Right ventricle myocardium inferior (tissue), 1 donor: ENCODE measurements at places on chromosomes 7 and 10.

DNA sequence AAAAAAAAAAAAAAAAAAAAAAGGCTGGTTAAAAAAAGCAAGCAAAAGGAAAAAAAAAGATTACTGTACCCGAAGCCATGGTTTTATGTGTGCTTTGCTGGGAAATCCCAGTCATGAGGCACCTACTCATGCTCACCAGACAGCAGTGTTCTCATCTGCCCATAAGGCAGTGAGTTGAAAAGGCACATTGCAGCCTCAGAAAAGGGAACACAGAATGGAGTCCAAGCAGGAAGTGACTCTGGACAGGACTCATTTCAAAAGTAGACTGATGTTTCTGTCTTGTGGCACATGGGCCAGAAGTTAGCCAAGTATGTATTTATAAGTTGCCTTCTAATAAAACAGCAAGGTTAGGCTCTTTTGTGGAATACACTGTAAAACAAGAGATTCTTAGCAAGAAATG is 40.2 kb downstream of the PDSS1 start:
- DNase-seq = no peak

DNA sequence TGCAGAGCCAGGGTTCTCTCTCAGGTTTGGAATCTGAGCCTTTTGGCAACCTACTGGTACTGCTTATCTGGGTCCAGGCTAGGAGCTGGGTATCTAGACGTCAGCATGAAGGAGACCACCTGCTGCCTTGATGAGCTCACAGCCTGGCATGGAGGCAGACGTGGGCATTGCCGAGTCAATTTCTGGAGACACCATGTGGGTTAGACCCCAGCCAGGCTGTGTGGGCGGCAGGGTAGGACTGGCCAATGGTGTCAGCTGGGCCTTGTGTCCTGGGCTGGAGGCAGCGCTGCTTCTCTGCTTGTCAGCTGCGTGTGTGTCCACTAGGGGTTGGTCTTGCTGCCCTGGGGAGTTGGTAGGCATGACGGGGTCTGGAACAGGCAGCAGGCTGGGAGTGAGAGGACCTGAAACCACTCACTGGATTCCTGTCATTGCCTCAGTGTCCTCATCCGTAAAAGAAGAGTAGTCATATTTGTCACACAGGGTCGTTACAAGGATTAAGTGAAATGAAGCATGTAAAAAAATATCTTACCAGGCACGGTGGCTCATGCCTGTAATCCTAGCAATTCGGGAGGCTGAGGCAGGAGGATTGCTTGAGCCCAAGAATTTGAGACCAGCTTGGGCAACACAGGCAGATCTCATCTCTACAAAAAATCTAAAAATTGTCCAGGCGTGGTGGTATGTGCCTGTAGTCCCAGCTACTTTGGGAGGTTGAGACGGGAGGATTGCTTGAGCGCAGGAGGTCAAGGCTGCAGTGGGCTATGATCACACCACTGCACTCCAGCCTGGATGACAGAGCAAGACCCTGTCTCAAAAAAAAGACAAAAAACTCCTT is 31.7 kb upstream of the ANKRD2 start:
- no peak for DNase-seq

GRCh38 chr10:34918060-34918775 is 103.1 kb upstream of the PARD3 start:
- DNase-seq = no peak

DNA sequence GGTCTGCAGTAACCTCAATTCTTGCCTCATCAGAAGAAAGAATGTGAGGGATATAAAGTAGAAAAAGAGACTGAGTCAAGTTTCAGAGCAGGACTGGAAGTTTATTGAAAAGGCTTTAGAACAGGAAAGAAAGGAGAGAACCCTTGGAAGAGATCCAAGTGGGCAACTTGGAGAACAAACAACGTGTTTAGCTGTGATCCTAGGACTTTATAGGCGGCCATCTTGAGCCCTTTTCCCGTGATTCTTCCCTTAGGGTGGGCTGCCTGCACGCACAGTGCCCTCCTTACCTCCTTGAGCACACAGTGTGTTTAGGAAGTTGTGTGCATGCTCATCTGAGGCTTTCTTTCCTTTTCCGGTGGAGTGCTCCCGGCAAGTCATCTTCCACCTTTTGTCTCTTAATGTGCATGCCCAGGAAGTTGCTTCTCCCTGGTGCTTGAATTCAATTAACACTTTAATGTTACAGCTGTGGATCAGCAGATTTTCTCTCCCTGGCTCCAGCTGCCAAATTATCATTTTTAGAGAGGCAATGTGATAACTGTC is 59.8 kb downstream of the ENTPD1 start:
- no peak for DNase-seq

DNA sequence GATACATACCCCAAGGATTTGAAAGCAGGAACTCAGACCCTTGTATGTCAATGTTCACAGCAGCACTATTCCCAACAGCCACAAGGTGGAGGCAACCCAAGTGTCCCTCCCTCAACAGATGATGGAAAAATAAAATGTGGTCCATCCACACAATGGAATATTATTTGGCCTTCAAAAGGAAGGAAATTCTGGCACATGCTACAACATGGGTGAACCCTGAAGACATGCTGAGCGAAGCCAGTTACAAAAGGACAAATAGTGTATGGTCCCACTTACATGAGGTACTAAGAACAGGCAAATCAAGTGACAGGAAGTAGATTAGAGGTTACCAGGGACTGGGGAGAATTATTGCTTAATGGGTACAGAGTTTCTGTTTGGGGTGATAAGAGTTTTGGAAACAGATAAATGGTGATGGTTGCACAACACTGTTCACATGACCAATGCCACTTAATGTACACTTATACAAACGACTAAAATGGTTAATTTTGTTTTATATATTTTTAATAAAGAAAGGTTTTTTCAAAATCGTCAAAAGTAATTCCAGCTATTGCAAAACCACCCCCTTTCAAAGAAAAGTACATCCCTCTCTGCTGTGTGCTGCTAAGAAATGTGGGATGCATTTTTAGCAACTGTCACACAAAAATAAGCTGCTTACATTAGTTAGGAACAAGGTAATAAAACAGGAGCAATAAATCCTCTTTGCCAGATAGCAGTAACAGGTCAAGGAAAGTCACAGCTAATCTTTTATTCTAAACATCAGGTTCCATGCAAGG is 85.7 kb downstream of the GRB10 start:
- DNase-seq = no peak

- DNase-seq = no peak
These were observed 145.6 kb downstream of the GLCCI1 start for GRCh38 chr7:8114175-8114574.

DNA sequence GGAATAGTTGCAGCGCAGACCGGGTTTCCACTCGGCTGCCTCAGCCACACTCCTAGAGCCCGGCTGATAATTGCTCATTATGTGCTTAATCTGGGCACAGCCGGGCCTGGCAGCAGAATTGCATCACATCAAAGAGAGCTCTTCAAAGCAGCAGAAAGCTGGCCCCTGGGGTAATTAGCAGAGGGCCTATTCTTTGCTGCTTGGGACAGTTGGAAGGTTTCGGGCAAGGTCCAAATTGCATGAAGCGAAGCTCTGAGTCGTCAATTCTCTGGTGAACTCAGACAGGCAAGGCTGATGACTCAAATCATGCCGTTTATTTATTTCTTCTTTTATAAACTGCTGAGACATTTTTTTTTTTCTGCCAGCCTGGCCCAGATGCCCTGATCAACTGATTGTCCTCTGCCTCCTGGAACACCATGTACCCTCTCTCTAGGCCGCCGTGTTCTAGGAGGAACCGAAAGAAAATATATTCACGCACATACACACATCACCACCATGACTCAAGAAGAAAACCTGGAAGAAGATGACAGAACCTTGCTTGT is 242.2 kb downstream of the RAB11FIP2 start:
- DNase-seq = no peak

GRCh38 chr10:103727546-103727963 is 127.8 kb downstream of the SH3PXD2A start:
- no peak for DNase-seq

DNA sequence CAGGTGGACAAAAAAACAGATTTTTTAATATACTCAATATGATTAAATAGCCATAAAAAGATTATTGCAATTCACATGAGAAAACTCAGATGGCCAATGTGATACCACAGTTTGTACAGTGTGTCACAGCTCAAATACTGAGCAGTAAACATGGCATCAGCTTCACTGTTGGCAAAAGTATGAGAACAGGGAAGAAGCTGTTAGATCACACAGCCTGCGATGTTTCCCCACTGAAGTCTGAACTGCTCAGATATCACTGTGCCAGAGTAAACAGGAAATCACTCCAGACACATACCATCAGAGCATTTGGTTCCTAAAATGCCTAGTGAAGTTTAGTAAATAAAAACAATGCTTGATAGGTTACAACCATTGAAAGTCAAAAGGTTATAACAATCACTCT is 347.8 kb downstream of the ETV1 start:
- DNase-seq = no peak
